GM23248 (cell line): ENCODE measurements at places on chromosomes 1 and 21. TPM values are rescaled to one million over a fixed set of nuclear protein-coding genes. Genes with fewer than 3 reads are reported as not detected.

Gene SPATA17
- total RNA-seq: 0.43 and 0.89 TPM in 2 replicates

Gene FALEC
- total RNA-seq: not detected in 2 replicates

Gene CORT
- 0.22 TPM in 1 of 2 replicates, not detected in the other for total RNA-seq

Gene CCT3
- 248 and 307 TPM in 2 replicates for total RNA-seq

Gene LCE3D
- 0.51 TPM in 1 of 2 replicates, not detected in the other for total RNA-seq

Gene ZFP69B
- total RNA-seq: 3.0 and 4.2 TPM in 2 replicates

Gene RBP7
- total RNA-seq: not detected in 2 replicates

Gene KCNAB2
- total RNA-seq: 3.5 and 4.8 TPM in 2 replicates

Gene RGS13
- not detected in 2 replicates for total RNA-seq

Gene LAMB3
- total RNA-seq: 6.8 and 8.1 TPM in 2 replicates

Gene KCNA2
- not detected in 2 replicates for total RNA-seq

Gene PADI3
- not detected in 2 replicates for total RNA-seq

Gene MCOLN2
- total RNA-seq: 1.0 TPM in 1 of 2 replicates, not detected in the other

Gene NID1
- 73.6 and 77.7 TPM in 2 replicates for total RNA-seq

Gene TOMM40L
- total RNA-seq: 6.5 and 19.1 TPM in 2 replicates

Gene SPTA1
- total RNA-seq: not detected in 2 replicates

- DNase-seq: no peak
Observed at GRCh38 chr21:27306206-27306605, 339.3 kb upstream of the ADAMTS5 start.

GRCh38 chr1:231600458-231600976 is 26.1 kb upstream of the DISC1 start:
- peak; percentile 48 for DNase-seq

DNA sequence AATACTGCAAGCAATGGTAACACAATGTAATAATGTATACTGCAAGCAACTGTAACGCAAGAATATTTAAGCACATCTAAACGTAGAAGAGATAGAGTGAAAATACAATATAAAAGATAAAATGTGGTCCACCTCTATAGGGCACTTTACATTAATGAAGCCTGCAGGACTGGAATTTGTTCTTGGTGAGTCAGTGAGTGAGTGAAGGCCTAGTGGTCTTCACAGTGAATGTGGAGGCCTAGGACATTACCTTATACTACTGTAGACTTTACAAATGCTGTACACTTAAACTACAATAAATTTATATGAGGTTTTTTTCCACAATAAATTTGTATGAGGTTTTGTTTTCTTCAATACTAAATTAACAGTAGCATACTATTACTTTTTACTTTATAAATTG is 287.4 kb upstream of the SNX7 start:
- DNase-seq: no peak

DNA sequence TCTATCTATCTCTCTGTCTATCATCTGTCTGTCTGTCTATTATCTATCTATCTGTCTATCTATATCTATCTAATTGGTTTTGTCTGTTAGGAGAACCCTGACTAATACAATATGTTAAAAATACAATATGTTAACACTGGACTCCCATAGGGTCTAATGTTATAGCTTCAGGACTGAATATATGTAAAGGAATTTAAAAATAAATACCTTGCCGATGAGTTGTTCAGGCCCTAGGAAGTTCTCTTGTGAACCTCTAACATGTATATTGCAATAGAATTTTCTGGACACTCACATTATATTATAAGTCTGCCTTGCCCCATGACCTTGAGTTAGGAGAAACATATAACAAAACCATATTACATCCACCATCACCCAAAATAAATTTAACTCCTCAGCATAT is 900.6 kb downstream of the NCAM2 start:
- no peak for DNase-seq

GRCh38 chr1:15944308-15945010 is 31.4 kb downstream of the ZBTB17 start:
- DNase-seq: no peak

- DNase-seq: no peak
Observed at GRCh38 chr1:94004924-94005323, 95.7 kb upstream of the GCLM start.

GRCh38 chr1:55310505-55310971 is 95.4 kb upstream of the USP24 start:
- peak; percentile 96 for DNase-seq

DNA sequence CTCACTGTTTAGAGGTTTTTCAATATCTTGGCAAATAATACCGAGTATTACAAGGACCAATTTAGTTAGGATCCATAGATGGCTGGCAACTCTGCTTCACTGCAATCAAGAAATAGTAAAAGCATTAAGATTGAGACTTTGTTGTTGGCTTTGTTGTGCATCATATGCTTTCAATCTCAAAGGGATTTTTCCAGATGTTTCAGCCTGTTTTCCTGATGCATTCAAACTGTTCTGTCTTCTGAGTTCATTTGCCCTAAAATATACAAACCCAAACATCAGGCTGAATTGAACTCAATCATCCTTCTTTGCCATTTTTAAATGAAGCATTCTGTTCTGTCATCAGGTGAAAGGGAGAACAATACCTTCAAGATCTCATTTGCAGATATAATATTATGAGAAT is 248.7 kb downstream of the TTLL7 start:
- no peak for DNase-seq

- DNase-seq: peak; percentile 60
Observed at GRCh38 chr1:160416369-160416768, 16.0 kb downstream of the VANGL2 start.

- DNase-seq: peak; percentile 90
Observed at GRCh38 chr1:206685769-206686477, 1.2 kb downstream of the MAPKAPK2 start.

- peak; percentile 61 for DNase-seq
Observed at GRCh38 chr1:8239039-8239305, 78.9 kb upstream of the SLC45A1 start.

DNA sequence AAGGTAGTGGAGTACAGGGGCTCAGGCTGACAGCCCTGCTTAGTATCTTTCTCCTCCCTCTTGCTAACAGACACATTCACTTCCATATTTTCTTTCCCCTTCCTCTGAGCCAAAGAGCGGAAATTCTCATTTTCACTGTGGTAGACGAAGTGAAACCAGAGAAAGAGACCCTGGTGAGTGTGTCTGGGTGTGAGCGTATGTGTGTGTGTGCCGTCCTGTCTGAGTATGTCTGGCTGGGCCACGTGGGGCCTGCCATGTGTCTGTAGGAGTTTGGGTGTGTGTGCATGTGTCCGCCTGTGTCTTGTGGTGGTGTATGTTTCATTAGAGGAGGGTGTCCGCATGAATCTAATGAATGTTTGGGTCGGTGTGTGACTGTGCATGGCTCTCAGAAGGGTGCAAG is 1.7 kb downstream of the COL8A2 start:
- no peak for DNase-seq

DNA sequence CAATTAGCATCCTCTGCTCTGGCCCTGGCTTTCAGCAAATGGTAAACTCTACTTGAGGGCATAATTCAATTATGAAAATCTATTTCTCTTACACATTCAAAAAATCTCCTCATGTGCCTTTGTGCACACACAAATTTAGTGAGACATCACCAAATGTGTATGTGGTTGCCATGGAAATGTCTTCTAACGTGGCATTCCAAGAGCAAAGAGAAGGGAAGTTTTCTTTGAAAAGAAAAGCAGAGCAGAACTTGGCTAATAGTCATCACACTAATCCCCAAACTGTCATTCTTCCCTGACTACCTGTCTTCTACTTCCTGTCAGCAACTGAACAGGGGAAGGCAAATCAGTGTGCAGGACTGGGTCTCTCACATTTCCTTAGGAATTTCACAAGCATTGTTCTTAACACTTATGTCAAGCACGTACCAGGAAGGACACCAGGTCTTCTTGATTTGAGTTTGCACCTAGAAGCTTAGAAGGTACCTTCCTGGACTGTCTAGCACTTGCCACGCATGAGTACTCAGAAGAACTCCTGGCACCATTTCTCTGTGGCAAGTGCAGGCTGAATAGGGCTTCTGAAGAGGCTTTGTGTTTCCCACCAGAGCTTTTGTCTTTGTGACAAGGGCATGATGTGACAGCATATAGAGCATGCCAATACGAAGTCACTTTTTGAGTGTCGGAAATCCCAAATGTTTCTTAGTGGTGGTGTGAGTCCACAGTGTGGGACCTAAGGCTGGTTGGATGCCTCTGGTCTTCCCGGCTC is 32.3 kb downstream of the MAN1C1 start:
- peak; percentile 34 for DNase-seq

DNA sequence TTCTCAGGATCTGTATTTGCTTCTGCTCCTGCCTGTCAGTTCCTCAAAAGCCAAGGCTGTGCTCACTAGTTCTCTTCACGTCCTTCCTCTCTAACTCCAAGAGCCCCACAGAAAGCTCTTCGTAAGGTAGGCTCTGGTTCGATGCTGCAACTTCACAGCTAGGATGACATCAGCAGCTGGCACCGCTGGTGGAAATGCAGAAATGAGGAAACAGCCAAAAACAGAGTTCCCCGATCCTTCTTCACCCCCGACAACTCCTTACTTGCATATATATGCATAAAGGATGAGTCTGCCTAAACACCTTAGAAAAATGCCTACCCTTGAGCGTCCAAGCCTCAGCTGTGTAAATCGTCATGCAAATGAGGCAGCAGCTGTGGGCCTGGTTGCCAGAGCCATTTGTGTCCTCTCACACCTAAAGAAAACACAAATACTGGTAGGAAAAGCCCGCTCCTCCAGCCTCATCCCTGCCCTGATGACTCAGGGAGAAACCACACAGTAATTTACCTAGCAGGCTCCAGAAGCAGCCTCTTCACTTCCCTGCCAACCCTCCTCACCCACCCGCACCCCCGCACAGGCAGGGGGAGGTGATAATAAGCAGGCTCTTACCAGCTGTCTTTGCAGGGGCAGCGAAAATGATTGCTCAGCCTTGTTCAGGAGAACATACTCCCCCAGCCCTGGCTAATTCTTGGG is 28.2 kb downstream of the BATF3 start:
- peak; percentile 67 for DNase-seq

DNA sequence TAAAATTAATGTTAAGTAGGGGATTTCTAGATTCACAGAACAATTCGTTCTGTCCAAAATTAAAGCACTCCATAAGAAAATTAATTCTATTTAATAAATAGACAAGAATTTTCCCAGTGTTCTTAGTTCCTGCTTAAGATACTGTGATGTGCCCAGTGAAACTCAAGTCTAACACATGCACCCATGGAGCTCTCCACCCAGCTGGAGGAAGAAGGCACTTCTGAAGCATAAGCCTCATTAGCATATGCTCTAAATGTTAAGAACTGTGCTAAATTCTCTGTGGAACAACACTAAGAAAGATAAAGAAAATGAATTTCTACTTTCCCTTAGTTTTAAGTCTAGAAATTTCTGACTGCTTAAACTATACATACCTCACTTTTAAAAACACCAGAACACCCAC is 71.2 kb downstream of the TTLL7 start:
- no peak for DNase-seq

DNA sequence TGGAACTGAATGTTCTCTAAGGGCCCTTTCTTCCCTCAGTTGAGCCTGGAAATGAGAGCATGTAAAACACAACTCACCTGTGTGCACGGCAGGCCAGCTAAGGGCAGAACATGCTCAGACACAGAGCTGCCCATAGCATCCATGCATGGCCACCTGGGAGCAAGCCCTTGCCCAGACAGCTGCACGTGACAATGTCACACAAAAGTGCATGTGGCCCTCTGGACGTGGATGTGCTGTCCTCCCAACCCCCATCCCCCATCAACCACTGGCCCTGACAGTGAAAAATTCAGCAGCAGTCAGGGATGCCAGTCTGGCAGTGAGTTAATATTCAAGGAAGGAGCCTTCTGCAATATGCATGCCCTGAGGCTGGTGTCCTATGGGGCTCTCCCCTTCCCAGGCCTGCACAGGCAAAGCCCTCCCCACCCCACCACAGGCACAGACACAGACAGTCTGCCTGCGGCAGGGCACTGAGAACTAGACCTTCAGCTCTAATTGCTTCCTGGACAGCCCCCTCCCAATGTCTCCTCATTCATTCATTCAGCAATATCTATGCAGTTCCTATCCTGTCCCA is 14.6 kb upstream of the COL16A1 start:
- DNase-seq: no peak

DNA sequence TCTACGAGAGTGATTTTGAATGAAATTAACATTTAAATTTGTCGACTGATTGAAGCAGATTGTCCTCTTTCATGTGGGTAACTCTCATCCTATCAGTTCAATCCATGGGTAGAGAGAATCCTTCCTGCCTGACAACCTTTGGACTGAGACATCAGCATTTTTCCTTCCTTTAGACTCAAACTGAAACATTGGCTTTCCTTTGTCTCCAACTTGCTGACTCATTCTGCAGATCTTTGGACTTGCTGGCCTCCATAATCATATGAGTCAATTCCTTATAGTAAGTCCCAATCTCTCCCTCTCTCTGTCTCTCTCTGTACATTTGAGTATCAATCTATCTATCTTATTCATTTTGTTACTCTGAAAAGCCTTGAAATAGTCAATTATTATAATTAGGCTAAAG is 416.7 kb downstream of the LRRIQ3 start:
- no peak for DNase-seq

- peak; percentile 11 for DNase-seq
Observed at GRCh38 chr1:218850367-218850766, 323.3 kb upstream of the LYPLAL1 start.

GRCh38 chr1:180571060-180571831 is 12.5 kb downstream of the OVAAL start:
- peak; percentile 65 for DNase-seq

GRCh38 chr1:210441028-210441427 is 112.3 kb downstream of the HHAT start:
- DNase-seq: no peak

DNA sequence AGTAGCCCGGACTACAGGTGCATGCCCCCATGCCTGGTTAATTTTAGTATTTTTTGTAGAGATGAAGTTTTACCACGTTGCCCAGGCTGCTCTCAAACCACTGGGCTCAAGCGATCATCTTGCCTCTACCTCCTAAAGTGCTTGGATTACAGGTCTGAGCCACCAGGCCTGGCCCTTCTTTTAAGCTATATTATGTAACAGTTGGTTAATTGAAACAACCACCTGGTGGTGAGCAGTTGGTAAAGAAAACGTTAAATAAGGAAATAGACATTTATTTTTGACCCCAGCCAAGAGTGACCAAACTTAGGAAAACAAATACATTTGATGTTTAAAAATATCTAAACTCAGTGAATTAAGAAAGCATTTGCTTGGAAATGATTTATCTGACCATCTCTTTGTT is 12.1 kb upstream of the PDC start:
- DNase-seq: no peak

- no peak for DNase-seq
Observed at GRCh38 chr1:205291596-205291995, 29.9 kb downstream of the NUAK2 start.

GRCh38 chr1:45554198-45554597 is 3.6 kb downstream of the AKR1A1 start:
- DNase-seq: no peak

- DNase-seq: no peak
Observed at GRCh38 chr1:237737448-237737847, 153.3 kb downstream of the ZP4 start.

GRCh38 chr21:45456584-45457160 is 51.7 kb downstream of the COL18A1 start:
- no peak for DNase-seq
